ENCODE measurements at places on chromosomes 5 and 9.
A peak's percentile ranks its signal among the peaks of the same experiment; 100 is the strongest.

- no peaks in the 10 kb centered on the region for H3K27me3 ChIP-seq
- DNase-seq: no peak
- peaks cover 65% of the 10 kb centered on the region for H3K36me3 ChIP-seq
- no peaks in the 10 kb centered on the region for H3K4me1 ChIP-seq
Observed at GRCh38 chr5:77443670-77444069, 48.4 kb downstream of the WDR41 start.

DNA sequence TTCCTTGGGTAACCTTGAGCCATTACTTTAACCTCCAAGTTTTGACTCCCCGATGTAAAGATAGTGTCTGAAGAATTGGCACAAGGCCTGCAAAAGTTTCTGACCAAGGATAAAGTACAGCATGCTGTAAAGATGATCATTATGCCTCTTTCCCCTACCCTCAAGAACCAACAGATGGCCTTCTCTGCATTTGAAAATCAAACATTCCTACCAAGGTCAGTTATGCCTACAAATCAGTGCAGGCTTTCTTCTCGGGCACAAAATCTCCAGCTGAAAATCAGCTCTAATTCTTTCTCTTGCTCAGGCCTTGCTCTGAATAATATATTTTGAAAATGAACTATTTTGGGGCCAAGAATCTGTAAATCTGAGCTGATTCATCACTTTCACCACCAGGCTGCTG lies 59.7 kb downstream of the PPP2R2B start:
- H3K4me1 ChIP-seq: no peaks in the 10 kb centered on the region
- DNase-seq: no peak
- H3K27ac ChIP-seq: no peak overlapping the region
- no peak overlapping the region for H3K4me3 ChIP-seq
- H3K27me3 ChIP-seq: peaks cover 7% of the 10 kb centered on the region

- H3K36me3 ChIP-seq: no peaks in the 10 kb centered on the region
- H3K27ac ChIP-seq: peak overlapping the region; percentile 78
- DNase-seq: no peak
- H3K4me1 ChIP-seq: peaks cover 59% of the 10 kb centered on the region
- no peaks in the 10 kb centered on the region for H3K27me3 ChIP-seq
Observed at GRCh38 chr5:59185757-59186385, 603.0 kb downstream of the RAB3C start.

DNA sequence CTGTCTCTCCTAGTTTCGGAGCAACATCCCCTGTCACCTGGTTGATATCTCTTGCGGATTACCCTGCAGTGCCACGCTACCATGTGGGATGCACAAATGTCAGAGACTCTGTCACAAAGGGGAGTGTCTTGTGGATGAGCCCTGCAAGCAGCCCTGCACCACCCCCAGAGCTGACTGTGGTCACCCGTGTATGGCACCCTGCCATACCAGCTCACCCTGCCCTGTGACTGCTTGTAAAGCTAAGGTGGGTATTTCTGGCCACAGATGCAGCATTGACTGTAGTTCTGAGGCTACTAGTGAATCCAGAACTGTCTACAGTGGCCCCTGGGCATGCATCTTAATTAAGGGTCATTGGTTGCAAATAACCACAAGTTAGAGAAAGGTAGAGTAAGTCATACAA lies 50.8 kb downstream of the AQP7 start:
- DNase-seq: no peak
- H3K4me3 ChIP-seq: no peak overlapping the region
- H3K4me1 ChIP-seq: peaks cover 15% of the 10 kb centered on the region
- H3K27ac ChIP-seq: peak overlapping the region; percentile 85
- H3K36me3 ChIP-seq: peaks cover 56% of the 10 kb centered on the region

DNA sequence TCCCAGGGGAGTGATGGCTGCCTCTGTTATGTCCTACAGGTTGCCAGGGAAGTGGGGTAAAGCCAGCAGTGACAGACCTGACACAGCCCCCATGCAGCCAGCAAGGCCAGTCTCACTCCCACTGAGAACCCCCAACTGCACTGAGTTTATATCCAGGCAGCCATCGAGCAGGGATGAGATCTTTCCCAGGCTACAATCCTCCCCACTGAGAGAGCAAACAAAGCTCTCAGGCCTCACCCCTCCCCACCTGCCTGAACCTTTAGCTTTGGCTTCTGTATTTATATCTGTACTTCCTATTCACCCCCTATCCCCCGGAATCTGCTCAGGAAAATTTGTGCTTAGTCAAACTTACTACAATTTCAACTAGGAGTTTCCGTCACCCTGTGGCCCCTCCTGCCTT lies 284.1 kb downstream of the FAM170A start:
- no peaks in the 10 kb centered on the region for H3K27me3 ChIP-seq
- H3K27ac ChIP-seq: peak overlapping the region; percentile 96
- peaks cover 32% of the 10 kb centered on the region for H3K36me3 ChIP-seq
- no peak for DNase-seq
- no peak overlapping the region for H3K4me3 ChIP-seq
- peaks cover 18% of the 10 kb centered on the region for H3K4me1 ChIP-seq
